ENCODE measurements at places on chromosomes 4 and X.

- DNase-seq, result no peak
Measured at GRCh38 chr4:173511787-173512361, 18.2 kb downstream of the HAND2 start.

DNA sequence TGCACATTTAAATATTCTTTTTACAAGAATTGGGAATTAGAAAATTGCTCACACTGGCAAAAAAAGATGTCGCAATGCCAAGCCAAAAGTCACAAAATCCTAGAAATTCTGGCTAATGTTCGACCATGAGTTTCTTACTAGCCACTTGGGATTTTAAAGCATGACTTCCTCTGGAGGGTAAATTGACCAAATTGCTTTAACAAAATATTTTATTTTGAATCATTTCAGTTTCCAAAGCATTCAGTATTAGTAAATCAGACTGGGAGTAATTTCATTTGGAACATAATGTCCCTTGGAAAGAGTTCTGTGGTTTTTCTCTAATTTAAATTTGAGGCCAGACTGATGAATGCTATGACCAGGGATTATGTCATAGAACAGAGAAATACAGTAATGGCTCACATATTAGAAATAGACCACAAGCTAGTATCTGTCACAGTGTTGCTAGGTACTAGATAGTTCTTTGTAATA lies 7.6 kb upstream of the CXCL5 start:
- DNase-seq, result no peak

DNA sequence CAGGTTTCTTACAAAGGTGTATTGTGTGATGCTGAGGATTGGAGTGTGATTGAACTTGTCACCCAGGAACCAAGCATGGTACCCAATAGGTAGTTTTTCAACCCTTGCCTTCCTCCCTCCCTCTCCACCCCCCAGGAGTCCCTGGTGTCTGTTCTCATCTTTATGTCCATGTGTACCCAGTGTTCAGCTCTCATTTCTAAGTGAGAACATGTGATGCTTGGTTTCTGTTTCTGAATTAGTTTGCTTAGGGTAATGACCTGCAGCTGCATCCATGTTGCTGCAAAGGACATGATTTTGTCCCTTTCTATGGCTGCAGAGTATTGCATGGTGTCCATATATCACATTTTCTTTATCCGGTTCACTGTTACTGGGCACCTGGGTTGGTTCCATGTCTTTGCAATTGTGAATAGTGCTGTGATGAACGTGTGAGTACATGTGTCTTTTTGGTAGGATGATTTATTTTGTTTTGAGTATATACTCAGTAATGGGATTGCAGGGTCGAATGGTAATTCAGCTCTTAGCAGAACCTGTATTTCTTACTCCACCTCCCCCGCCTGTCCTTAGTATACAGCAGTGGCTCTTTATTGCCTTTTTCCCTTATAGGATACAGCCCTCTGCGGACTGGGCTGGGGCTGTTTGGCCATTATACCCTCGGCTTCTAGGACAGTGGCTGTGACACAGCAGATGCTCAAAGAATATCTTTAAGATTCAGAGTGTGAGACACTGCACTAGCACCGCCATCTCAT lies 145.4 kb downstream of the PTTG2 start:
- no peak for DNase-seq

- DNase-seq, result no peak
Measured at GRCh38 chr4:82774711-82775171, 23.9 kb downstream of the SCD5 start.

GRCh38 chrX:80576806-80577533 lies 156.7 kb downstream of the TENT5D start:
- no peak for DNase-seq

- no peak for DNase-seq
Measured at GRCh38 chr4:88628746-88629145, 36.5 kb downstream of the HERC3 start.

- DNase-seq, result no peak
Measured at GRCh38 chr4:11408233-11408967, 20.3 kb downstream of the HS3ST1 start.

GRCh38 chr4:147456706-147457105 lies 24.2 kb upstream of the EDNRA start:
- no peak for DNase-seq

- DNase-seq, result peak; percentile 67
Measured at GRCh38 chr4:79078339-79078738, 139.1 kb upstream of the PAQR3 start.

DNA sequence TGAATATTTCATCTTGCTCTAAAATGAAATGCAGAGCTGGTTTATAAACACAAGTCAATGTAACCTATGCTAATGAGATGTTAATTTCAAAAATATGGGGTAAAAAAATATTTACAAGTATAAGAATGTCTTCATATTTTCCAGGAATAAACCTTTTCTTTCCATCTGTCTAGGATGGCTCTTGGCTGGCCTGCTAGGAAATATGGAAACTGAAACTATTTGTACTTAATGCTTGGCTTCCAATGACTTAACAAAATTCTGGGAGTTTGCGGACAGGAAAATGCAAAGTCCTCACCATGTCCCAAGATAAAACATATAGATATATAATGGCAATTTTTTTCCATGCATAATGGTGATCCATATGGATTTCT lies 168.1 kb downstream of the SCFD2 start:
- DNase-seq, result no peak

GRCh38 chr4:98663226-98664006 lies 5.0 kb upstream of the TSPAN5 start:
- DNase-seq, result no peak

DNA sequence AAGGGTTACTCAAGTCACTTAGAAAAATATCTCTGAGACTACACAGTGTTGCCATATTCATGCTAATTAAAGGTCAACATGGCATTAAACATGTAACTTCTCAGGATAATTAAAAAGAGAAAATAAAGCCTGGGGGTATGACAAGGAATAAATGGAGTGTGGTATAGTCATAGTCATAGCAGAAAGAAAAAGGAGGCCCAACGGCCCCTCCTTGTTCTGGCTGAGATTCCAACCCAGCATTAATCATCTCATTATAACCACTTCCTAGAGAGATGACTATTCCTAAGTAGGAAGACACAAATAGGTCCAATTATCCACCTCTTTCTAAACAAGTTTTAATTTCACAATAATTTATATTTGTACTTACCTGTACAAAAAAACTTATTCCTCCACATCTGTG lies 778.4 kb upstream of the AADAT start:
- no peak for DNase-seq

DNA sequence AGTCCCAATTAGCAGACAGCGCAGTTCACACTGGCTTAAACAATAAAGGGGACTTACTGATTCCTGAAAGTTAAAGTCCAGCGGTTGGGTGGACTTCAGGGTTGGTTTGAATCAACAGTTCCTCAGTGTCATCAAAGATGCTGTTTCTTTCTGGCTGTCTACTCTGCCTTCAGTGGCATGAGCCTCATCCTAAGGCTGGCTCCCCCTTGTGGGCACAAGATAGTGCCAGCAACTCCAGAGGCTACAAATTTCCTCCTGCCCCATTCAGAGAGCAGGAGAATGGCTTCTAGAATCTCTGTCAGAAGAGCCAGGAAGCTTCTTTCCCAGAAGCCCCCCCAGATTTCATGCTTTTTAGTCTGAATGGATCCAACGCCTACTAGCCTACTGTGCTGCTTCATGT lies 82.4 kb upstream of the MTM1 start:
- DNase-seq, result peak; percentile 74

All from sigmoid colon (tissue), 7 donors.